ENCODE measurements at places on chromosomes 4 and X.

- no peaks in the 10 kb centered on the region for H3K27me3 ChIP-seq
- no peak for DNase-seq
- H3K36me3 ChIP-seq = no peaks in the 10 kb centered on the region
- no peaks in the 10 kb centered on the region for H3K4me1 ChIP-seq
- no peak overlapping the region for H3K27ac ChIP-seq
- no peak overlapping the region for H3K4me3 ChIP-seq
Measured at GRCh38 chr4:113815826-113816225, 54.3 kb upstream of the CAMK2D start.

DNA sequence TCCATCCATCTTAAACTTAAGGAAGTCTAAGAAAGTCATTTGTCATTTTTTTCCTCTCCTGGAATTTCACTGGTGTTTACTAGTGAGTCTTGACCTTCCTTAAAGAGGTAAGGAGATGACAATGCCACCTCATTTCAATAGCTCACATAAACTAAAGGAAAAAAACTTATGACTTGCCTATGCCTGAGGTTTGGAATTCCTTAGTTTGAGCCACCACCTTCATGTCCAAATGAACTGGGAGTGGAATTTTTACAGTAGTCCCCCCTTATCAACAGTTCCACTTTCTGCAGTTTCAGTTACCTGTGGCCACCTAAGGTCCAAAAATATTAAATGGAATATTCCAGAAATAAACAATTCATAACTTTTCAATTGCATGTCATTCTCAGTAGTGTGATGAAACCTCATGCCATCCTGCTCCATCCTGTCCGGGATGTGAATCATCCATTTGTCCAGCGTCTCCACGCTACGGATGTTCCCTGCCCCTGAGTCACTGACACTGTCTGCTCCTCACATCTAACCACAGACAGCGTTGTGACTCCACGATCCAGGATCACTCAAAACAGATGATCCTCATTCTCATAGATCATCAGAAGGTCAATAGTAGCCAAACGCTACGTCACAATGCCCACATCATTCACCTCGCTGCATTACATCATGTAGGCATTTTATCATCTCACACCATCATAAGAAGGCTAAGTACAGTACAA is 177.4 kb downstream of the SH3KBP1 start:
- H3K4me1 ChIP-seq = no peaks in the 10 kb centered on the region
- H3K36me3 ChIP-seq = no peaks in the 10 kb centered on the region
- H3K27me3 ChIP-seq = no peaks in the 10 kb centered on the region
- no peak overlapping the region for H3K27ac ChIP-seq
- no peak for DNase-seq

DNA sequence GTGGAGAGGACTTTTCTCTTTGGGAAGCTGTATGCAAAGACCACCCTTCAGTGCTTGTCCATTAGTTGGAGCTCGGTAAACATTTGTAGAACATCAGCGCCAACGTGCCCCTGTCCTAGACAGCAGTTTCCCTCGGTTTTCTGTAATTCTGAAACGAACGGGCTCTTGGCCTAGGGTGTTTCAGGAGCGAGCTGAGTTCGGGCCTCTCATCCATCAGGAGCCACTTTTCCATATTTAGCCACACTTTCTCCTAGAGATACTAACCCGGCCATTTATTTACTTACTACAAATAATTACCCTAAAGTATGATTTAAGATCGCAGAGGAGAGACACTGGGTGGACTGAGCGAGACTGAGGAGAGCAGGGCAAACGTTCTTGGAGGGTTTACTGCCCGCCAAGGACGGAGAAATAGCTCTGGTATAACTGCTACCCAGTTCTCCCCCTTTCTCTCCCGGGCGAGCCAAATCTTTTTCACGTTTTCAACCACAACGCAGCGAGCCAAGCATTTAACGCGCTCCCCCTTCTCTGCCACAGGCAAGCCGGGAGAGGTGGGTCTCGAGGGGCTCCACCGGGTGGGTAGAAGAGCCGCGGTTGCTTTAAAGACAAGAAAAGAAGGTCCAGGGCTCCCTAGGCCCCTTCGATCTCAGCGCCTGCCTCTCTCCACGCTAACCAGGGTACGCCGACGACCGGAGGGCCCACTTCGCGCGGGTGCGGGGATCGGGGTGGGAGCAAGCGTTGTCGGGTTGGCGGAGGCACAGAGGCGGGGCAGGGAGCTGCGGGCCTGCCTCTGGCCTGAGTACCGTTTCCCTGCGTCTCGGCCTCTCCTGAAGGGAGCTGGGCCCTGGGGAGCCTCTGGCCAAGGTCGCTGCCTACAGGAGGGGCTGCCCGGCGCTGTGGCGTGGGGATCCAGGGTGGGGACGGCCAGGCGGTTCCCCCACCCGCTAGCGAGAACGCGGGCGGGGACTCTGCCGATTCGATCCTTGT is 10.8 kb upstream of the PITX2 start:
- H3K27me3 ChIP-seq = peaks cover 100% of the 10 kb centered on the region
- no peak overlapping the region for H3K4me3 ChIP-seq
- no peak for DNase-seq
- H3K27ac ChIP-seq = no peak overlapping the region
- no peaks in the 10 kb centered on the region for H3K36me3 ChIP-seq

DNA sequence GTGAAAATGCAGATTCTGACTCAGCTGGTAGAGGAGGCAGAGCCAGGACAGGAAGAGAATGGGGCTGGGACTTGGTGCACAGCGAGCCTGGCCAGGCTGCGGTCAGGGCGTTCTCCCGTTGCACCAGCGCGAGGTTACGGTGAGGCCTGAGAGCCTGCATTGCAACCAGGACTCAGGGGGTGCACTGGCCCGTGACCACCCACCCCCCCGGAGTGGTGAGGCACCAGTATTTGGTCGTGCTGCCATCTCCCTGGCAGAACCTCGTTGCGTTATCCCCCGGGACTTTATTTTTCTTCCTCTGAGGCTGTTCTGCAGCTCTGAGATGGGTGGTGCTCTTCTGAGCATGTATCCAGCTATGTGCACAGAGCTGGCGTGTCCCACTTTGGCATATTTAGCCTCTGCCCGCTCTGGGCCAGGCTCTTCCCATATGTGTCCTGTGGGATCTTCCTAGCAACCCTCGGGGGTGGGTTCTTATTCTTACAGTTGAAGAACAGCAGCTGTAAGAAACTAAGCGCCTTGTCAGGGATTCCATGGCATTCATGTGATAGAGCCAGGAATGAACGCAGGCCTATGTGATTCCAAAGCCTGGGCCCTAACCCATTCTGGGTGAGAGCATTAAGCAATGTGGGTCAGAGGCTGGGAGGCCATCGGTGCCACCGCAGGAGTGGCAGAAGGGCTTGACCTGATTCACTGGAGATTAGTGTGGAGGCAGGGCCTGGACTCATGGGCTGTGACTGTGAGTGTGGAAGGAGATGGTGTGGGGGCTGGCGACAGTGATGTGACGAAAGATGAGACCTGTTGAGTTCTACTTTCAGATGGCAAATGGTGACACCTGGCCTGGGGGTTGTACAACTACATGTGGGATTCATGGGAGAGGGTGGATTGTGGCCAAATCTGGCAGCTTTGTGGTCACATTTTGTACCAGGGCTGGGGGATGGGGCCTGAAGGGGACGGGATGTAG is 3.1 kb downstream of the TADA2B start:
- H3K27ac ChIP-seq = no peak overlapping the region
- H3K4me1 ChIP-seq = peaks cover 32% of the 10 kb centered on the region
- H3K27me3 ChIP-seq = no peaks in the 10 kb centered on the region
- no peak for DNase-seq

All from upper lobe of right lung (tissue), 1 donor.